Stimulated activated CD8-positive, alpha-beta memory T cell treated with anti-CD3 and anti-CD28 coated beads, Interleukin-4, amount 100 ng/mL, for 4 hours (primary cell): ENCODE measurements at places on chromosomes 7 and 10.

DNA sequence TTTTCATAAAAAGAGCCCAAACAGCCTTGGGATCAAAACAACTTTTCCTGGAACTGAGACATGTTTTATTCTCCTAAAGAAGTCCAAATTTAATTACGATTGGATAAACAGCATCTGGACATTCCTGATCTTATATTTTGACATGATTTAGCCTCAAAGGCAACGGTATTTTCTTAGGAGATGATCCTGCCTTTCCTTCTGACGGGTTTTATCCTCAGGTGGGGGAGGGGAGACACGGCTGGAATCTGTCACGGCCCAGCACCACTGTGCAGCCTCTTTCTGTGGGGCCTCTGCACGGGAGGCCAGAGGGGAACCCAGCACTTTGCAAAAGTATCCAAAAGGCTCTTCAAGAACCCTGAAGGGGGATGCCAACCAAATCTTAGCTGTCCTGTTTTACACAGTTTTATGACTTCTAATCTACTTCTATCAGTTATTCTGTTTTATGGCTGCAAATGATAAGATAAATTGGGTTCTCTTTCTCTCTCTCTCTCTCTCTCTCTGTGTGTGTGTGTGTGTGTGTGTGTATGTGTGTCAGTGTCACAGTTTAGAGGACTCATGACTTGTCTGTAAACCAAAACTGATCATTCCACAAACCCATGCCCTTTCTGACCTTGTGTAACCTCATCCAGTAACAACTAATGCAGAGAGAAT lies 321.1 kb upstream of the NPVF start:
- no peak for DNase-seq

DNA sequence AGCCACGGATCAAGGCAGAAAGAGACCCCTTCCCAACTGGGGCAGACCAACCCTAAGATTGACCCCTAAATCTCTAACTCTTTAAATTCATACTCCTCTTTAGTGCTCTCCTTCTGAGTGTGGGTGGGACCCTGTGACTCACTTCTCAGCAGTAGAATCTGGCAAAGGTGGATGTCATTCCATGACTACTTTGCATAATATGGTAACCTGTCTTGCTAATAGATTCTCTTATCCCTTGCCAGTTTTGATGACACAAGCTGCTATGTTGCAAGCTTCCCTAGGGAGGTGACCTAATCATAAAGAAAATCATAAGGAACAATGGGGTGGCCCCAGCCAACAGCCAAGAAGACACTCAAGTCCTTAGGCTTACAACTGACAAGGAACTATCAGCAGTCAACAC lies 155.4 kb upstream of the VWC2 start:
- no peak for DNase-seq

DNA sequence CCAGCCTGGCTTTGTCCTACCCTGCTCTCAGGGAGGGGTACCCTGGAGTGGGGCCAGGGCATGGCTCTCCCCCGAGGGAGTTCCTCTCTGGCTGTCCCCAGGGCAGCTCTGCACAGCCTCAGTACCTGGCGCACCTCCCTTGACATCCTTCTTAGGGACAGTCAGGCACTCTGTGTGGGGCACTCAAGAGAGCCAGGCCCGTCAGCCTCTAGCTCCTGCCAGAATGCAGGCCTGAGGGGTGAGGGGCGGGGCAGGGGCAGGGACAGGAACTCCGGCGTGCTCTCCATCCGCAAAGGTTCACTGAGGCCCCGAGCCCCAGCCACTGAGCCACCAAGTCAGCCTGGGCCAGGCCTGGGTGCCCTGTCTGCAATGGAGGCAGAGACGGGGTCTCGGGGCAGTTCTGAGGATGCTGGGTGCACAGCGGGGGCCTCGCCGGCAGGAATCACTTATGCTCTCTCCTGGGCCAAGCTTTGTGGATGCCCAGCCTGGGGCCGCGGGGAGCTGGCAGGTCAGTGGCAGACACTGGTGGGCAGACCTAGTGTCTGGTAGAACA lies 10.1 kb downstream of the LIMK1 start:
- no peak for DNase-seq

DNA sequence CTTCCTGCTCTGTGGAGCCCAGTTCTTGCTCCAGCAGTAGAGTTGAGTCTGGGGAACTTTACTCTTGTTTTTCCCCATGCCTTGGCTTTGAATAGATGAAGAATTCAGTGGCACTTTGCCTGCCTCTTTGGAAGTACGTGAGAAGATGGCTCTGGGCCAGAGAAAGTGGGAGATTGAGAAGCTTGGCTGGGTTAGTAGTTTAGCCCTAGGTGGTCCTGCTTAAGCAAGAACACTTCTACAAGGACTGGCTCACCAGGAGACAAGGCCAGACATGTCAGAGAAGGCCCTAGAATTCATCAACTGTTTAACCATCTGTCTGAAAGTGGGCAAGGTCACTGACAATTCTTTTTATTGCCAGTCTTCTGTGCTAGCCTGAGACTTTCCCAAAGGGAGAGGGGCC lies 410.3 kb downstream of the TYW1 start:
- no peak for DNase-seq

DNA sequence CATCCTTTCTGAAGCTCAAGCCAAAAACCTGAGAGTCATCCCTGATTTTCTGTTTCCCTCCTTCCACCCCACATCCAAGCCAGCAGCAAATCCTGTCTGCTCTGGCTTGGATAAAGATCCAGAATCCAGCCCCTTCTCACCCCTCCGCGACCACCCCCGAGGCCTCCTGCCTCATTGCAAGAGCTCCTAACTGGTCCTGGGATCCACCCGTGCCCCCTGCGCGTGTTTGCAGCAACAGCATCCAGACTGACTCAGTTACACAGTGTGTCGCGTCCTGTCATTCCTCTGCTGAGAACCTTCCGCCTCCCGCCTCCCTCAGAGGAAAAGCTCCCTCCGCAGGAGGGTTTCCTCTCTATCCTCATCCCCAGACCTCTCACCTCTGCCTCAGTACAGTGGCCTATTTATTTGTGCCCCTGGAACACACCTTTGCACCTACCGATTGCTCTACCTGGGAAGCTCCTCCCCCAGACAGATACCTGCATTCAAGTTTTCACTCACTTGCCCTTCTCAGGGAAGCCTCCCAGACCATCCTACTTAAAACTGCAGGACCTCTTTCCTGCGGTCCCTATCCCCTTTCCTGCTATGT lies 21.6 kb upstream of the GRID1 start:
- DNase-seq, result no peak

DNA sequence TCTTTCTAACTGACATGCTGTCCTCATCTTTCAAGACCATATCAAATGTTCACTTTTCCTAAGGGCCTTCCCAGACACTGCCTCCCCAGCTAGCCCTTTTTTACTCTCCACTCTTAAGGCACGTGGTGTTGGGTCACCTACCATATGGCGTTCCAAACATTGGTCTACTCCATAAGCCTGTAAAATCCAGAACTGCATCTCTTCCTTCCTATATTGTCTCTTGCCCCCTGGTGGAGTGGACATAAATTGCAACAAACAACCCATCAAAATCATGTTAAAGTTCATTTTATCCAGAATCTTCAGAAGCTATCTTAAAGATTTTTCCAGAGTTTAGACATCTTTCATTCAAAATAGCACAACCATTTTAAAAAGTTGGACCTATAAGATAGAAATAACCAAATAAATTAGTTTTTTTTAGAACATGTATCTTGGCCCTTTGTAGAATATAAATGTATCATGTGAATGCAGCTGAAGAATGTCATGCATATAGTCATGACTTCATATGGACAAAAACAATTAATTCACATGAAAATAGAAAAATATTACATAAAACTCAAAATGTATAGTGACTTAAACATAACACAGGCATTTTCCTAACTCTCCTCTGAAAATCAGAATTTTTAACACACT lies 180.6 kb upstream of the CHRM2 start:
- DNase-seq, result no peak

- DNase-seq, result no peak
These were observed 3.0 kb downstream of the NEUROG3 start for GRCh38 chr10:69570050-69570816.

GRCh38 chr10:115572740-115573455 lies 479.7 kb downstream of the ATRNL1 start:
- DNase-seq, result no peak

GRCh38 chr7:34493752-34494151 lies 164.3 kb upstream of the NPSR1 start:
- no peak for DNase-seq

DNA sequence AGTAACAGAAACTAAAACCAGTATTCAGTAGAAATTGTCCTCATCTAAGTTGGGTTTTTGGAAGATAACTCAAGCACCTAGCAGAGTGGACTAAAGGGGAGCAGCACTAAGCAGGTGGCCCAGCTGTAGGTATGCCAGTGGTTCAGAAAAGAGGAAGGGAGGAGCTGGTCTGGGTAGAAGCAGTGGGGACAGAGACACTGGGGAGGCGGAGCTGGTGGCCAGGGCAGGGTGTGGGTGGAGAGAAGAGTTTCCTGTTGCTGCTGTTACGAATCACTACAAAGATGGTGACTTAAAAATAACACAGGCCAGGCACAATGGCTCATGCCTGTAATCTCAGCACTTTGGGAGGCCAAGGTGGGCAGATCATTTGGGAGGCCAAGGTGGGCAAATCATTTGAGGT lies 136.2 kb downstream of the WDR11 start:
- DNase-seq, result no peak
